ENCODE measurements at places on chromosomes 1 and 21. TPM values are rescaled to one million over a fixed set of nuclear protein-coding genes. Genes with fewer than 3 reads are reported as not detected.

PKLR gene
- total RNA-seq: not detected

DNA sequence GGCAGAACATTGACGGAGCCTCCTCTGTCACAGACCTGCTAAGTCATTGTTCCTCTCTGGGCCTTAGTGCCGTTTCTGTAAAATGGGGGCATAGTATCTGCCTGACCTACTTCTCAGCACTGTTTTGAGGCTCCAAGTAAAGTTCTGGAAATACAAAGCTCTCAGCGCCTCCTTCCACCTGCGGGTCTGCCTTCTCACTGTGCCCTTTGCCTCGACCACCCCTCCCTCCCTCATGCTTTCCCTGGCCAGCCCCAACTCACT, 15.4 kb upstream of the WASF2 start:
- no peak for DNase-seq

DNA sequence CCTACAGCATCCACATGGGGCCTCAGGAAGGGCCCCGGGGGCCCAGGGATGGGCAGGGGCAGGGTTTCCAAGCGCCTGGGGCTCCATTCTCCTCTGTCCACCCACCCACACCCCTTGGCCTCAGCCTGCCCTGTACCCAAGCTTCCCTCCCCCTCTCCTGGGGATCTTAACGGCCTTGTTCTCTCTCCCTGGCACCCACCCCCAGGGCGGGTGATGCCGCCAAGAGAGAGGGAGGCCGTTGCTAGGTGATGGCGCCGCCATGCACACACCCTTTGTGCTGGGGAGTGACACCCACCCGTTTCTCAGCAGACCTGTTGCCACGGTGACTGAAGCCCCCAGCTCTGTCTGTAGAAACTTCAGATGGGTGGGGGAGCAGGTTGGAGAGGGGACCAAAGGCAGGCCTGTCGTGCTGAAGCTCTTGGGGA, 7.6 kb downstream of the GPR37L1 start:
- no peak for DNase-seq

NECTIN4 gene
- total RNA-seq: 1.6 TPM

DNA sequence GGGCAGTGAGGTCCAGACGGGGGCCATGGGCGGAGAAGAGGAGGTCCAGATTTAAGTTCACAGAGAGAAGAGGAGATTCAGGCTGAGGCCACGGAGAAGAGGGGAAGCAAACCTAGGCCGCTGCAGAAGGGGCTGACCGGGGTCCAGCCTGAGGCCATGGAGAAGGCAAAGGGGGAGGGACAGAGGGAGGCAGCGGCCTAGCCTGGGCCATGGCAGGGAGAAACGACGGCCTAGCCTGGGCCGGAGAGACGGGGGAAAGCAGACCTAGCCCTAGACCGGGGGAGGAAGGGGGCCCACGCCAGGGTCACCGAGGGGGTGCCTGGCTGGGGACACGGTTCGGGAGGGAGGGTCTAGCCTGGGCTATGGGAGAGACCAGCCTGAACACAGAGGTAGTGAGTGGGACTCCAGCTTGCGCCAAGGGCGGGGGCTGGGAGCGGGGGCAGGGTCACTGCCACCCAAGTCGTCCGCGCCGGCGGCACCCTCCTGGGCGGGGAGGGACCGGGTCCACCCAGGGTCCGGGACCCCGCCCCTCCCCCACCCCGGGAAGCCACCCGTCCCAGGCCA, 459 bp downstream of the CAPZB start:
- no peak for DNase-seq

GLRX2 gene
- total RNA-seq: 37.1 TPM

DNA sequence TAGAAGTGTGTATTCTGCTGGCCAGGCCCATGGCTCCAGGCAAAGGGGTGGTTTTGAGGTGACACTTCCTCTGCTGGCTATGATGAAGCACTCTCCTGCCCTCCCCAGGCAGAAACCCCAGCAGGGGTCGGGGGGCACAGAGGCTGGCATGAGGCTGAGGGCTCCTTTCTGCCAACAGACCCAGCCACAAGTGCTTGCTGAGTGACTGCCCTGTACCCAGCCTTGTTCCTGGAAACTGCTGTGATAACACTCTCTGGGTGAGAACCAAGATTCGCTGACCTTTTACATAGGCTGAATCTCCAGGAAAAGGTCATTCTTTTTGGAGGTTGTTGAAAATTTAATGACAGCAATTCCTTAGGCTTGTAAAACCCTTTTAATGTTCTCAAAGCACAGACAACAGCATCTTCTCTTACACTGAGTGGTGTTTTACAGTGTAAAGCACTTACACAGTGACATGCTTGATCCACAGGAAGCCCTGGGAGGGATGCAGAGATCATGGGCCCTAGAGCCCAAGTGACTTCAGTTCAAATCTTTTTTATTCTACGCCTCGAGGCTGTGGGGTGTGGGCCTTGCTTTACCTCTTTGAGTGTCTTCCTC, 155.5 kb upstream of the FGGY start:
- DNase-seq: no peak

DNA sequence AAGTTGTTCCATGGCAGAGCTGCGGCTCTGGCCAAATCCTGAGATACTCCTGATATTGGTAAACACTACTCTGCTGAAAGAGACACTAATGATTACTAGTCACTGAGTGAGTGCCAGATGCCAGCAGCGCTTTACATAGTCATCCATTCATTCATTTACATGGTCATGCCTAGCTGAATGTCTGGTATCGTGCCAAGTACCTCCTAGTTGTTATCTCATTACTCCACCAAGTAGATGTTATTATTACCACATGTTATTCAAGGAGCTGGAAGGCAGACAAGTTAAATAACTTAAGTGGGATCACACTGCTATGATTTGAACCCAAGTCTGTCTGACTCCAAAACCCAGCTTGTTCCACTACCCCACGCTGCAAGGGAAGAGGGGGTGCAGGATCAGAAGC, 4.7 kb downstream of the OLFML2B start:
- DNase-seq: peak; percentile 87

FAM3B gene
- not detected for total RNA-seq

DNA sequence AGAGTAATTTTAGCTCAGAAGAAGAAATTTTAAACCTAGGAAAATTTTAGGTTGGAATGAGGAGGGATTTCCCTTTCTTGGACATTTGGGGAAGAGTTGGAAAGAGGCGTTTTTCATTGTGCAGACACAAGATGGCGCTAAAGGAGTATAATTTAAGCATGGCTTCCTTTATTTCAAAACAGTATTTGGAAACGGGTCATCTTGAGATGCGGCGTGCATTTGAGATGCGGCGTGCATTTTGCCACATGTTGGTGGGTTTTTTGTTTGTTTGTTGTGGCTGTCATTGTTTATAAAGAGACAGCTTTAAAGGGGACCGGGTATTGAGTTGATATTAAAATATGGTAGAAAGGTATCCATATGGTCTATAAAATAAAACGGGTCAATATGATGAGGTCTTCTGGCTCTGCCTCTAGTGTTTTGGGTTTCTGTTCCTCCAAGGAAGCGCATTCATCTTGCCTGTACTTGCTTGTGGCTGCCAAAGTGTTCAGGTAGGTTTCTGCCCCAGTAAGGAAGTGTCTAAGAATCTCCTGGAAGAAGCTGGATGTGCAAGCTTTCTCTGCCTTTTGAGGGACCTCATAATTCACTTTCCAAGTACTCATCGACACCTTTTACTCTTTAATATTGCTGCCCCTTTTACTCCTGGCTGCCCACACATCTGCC, 210.3 kb downstream of the SLC35F3 start:
- peak; percentile 32 for DNase-seq

DNA sequence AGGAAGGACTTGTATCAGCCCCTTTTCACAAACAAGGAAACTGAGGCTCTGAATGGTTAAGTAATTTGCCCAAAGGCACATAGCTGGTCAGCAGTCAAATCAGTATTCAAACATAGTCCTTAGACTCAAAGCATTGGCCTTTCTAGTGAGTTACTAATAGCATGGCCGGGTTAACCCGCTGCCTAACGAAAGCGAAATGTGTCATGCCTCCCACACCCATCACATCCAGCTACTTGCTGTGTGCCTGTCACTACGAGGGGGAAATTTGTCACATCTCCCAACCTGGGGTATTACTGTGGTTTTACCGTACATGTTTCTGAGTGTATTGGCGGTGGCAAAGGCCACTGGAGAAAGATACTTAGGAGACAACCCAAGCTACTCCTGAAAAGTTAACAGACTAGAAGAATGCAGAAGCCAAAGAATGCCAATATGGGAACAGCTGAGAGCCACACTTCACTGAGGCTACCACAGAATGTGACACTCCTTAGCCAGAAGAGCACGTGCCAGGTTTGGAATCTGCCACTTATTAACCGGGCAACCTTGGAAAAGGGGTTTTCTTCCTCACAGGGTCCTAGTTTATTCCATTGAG, 363.5 kb downstream of the KCNH1 start:
- DNase-seq: no peak

RXFP4 gene
- total RNA-seq: not detected

CFAP45 gene
- total RNA-seq: 3.2 TPM

FOXO6 gene
- 1.2 TPM for total RNA-seq

- peak; percentile 18 for DNase-seq
These were observed 94.5 kb upstream of the TSPAN2 start for GRCh38 chr1:115183721-115184259.

SELENON gene
- 67.0 TPM for total RNA-seq

DNA sequence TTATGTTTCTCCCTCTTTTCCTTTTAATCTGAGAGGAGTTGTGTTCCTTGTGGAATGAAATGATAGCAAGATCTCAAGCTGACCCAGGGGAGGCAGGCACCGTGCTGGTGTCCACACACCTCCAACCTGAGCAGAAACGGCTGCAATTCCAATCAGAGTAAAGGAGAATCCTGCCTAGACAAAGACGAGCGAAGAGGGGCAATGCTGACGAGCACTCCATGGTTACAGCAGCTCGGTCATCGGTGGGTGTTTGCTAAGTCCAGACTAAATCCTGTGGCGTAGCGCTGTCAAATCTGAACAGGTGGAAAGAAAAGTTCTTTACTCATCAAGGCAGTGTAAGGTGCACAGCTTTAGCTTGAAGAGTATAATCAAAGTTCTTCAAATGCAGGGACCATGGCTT, 74.8 kb downstream of the PLD5 start:
- no peak for DNase-seq

DNA sequence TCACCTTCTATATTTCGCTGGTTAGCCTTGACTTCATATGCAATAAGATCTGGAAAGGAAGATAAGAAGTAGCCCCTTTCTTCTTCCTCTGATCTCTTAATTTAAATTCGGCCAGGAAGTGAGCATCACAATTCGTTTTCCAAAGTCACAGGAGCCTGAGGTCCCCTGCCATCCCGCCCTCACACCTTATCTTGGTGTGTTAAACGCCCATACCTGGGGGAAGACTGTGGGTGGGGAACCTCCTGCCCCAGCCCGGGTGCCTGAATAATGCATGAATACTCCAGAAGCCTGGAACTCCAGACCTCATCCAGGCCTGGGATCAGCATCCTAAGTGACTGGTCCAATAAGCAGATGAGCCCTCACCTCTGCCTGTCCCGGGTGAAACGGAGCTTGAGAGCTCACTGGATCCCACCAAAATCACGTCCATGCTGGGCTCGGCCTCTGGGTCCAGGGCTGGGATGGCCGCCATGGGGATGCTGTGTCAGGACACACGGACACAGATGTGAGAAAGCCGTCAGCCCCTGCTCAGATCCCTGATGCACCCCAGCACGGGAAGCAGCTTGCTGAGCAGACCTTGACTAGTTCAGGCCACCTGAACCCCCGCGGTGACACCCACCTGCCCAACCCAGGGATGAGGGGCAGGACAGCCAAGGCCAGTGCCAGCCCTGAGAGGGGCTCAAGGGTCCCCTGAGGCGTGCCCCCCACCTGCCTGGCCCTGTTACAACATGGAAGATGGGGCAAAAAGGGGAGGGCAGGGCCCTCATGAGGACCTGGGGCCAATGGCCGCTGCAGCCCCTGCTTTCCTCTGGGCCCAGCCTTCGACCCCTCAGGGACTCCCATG, 686 bp downstream of the DNMT3L start:
- DNase-seq: no peak

C4BPA gene
- total RNA-seq: not detected

Data from astrocyte (in vitro differentiated cells and primary cell).